ENCODE measurements at places on chromosomes 13 and 19.

- no peak for DNase-seq
These were observed 52.7 kb downstream of the PIBF1 start for GRCh38 chr13:72834601-72835000.

GRCh38 chr19:1449467-1450442 lies at the start of gene APC2:
Gene APC2 (plus strand): TSS chr19:1450121. CDS start chr19:1453002, 2,881 bp downstream.
- DNase-seq: no peak

- DNase-seq: no peak
These were observed 11.4 kb downstream of the ZNF708 start for GRCh38 chr19:21317821-21318220.

DNA sequence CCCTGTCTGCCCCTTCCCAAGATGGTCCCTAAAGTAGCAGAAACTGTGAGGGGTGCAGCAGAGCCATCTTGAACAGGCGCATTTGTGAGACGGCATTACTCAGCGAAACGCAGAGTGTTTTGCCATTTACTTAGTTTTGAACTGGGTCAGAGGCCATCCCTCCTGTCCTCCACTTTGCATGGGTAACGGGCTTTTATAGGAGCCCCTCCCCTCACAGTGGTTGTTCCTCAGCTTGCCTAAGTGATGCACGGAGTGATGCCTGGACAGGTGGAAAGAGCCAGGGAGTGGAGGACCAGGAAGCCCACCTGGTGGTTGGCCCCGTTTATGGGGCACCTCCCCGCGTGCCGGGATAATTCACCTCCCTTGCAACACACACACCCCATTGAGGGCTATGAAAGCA lies 68.0 kb upstream of the C1QTNF9 start:
- no peak for DNase-seq

- no peak for DNase-seq
These were observed 31.6 kb downstream of the SHISA2 start for GRCh38 chr13:26019881-26020870.

GRCh38 chr13:110118106-110118505 lies 188.9 kb downstream of the COL4A1 start:
- no peak for DNase-seq

- no peak for DNase-seq
These were observed 754.9 kb downstream of the OLFM4 start for GRCh38 chr13:53783471-53783870.

DNA sequence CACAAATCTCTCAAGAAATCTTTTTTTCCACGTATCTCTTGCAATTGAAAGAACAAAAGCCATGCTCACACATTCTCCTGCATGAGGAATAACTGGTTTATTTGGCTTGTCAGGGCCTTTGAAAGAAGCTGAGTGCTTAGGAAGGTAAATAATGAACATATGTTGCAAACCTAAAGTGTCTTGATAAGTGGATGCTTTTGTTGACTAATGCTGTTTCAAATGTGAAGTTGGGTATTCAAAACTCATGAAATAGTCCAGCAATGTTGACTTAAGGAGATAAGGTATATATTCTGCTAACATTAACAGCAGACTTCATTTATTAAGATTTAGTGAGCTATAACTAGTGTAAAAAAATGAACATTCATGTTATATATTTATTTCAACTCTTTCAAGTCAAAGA lies 1792.7 kb upstream of the MIR17HG start:
- DNase-seq: no peak

GRCh38 chr19:4068047-4068966 lies 1.6 kb upstream of the ZBTB7A start:
- no peak for DNase-seq

DNA sequence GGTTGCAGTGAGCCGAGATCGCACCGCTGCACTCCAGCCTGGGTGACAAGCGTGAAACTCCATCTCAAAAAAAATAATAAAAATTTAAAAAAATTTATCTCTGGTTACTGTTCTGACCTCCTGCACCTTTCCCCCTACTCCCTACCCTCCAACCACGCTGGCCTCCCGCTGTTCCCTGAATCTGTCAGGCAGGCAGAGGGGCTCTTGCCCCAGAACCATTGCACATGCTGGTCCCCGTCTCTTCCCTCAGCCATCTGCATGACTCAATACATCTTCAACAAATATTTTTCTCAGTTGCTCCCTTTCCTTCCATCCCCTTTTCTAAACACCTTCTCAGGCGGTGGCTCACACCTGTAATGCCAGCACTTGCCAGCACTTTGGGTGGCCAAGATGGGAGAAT lies 1.1 kb upstream of the FAM187B start:
- DNase-seq: no peak

GRCh38 chr13:30965380-30965779 lies 32.9 kb downstream of the TEX26 start:
- no peak for DNase-seq

DNA sequence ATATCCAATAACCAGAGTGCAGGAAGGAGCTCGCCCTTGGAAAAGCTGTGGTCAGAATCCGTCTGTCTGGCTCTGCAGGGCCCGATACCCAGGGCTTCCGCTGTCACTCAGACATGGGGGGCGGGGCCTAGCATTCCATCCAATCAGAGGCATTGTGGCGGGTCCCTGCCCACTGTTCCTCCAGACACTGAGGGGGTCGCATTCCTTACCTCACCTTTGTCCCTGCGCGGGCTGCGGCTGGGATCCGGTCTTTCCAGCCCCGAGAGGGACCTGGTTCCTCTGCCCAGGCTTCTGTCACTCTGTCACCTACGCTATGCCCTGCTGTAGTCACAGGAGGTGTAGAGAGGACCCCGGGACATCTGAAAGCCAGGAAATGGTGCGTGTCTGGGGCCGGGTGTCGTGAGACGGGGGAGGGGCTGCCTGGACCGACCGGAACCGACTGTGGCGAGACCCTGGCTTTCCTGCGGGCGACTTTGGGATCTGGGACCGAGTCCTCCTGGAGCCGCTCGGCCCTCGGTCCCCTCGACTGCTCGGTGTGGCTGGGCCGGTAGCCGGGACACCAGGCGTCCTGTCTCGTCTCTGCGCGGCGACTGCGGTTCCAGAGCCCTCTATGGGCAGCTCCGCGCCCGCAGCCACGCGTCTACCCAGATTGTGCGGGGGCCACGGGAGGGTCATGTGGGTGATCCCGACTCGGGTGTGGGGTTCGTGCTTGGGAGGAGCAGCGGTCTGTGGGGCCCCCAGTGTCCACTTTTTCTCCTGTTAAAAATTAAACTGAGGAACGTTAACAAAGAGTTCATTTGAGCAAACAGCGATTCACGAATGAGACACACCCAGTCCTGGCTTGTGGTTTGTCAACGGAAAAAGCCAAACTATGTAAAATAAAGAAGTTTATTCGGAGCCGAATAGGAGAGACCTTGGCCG lies at the start of gene ZNF69:
Gene ZNF69, plus strand, starts transcription at position 172 of the 921 bp plus-strand sequence. Its CDS starts 142 bp downstream, at position 314.
- no peak for DNase-seq

- no peak for DNase-seq
These were observed 173.0 kb downstream of the TEX29 start for GRCh38 chr13:111493468-111493867.

All from activated CD8-positive, alpha-beta memory T cell treated with anti-CD3 and anti-CD28 coated beads for 1 hour (primary cell).